ENCODE measurements at places on chromosomes 6 and 20.

- no peak for DNase-seq
These were observed 152.2 kb downstream of the SLC16A10 start for GRCh38 chr6:111239461-111239860.

DNA sequence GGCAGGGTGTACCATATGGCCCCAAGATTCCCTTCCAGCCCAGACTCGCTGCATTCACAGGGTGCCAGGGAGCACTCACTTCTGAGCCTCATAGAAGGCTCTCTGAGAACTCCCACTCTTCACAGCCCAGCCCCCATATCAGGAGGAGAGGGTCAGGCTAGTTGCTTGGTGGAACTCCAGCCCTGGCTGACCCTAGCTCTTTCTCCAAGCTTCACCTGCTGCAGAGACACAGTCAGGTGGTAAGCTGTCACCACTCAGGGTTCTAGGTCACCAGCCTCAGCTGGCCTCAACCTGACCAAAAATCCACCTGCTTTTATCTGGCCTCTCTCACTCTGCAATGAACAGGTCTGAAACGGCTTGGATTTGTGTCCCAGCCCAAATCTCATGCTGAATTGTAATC lies 162.7 kb upstream of the MLN start:
- DNase-seq = no peak

- DNase-seq = no peak
These were observed 343.5 kb downstream of the RFPL4B start for GRCh38 chr6:112690497-112691202.

DNA sequence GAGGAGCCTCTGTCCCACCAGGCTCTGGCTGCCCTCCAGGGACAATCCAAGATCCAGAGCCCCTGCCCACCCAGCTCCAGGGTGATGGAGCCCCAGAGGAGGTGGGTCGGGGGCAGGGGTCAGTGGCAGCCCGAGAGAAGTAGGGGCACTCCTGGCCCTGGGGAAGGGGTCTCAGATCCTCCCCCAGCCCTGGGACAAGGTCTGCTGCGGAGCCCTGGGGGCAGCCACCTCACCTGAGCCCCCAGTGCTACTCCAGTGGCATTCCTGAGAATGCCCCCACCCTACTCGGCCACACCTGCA lies 2.7 kb upstream of the LAMA5 start:
- DNase-seq = no peak

- DNase-seq = no peak
These were observed 128.8 kb downstream of the HUS1B start for GRCh38 chr6:527989-528673.

GRCh38 chr20:21272279-21272678 lies 30.9 kb upstream of the XRN2 start:
- DNase-seq = no peak

DNA sequence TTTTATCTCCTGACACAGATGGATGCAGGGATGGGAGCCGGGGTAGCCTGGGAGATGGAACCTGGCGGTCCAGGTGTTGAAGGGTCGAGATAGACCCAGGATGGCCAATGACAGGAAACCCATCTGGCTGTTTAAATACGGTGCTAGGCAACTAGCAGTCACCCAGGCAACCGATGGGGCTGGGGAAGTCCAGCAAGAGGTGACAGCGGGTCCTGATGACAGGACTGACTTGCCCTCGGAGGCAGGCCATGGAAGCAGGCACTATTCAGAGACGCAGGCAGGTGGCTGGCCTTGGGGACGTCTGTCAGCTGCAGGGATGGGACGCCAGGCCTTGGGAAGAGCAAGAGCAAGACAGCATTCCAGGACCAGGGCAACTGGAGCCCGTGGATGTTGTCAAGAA lies 135.4 kb upstream of the RALGAPA2 start:
- no peak for DNase-seq

- no peak for DNase-seq
These were observed 238.5 kb downstream of the HDGFL1 start for GRCh38 chr6:22807818-22808217.

- no peak for DNase-seq
These were observed 146.7 kb upstream of the LRFN2 start for GRCh38 chr6:40733770-40734396.

- no peak for DNase-seq
These were observed 103.9 kb upstream of the MAP7 start for GRCh38 chr6:136654086-136654485.

- no peak for DNase-seq
These were observed 231.6 kb downstream of the LRFN2 start for GRCh38 chr6:40355532-40355931.

All from stimulated activated CD8-positive, alpha-beta memory T cell treated with anti-CD3 and anti-CD28 coated beads, Interleukin-4, amount 100 ng/mL, for 1 hour (primary cell).